ENCODE measurements at places on chromosomes 2 and 18. TPM values are rescaled to one million over a fixed set of nuclear protein-coding genes. Genes with fewer than 3 reads are reported as not detected.

DNA sequence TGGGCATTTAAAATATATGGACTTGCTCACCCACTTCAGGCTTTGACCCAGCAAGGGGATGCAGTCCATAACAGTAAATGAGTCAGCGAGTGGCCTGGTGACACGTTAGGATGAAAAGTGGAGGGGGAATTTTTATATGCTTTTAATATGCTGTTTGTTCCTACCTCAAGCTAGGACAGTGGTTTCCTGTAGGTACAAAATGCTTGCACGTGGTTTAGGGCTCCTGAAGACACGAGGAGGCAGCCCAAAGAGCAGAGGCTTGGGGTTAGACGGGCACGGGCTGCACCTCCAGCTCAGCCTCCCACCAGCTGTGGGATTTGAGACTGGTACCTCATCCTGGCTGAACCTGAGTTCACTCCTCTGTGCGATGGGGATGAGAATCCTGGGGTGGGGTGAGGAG, 306.2 kb upstream of the CXCR4 start:
- H3K36me3 ChIP-seq = no peaks in the 10 kb centered on the region
- no peaks in the 10 kb centered on the region for H3K27me3 ChIP-seq
- H3K4me1 ChIP-seq = no peaks in the 10 kb centered on the region

DNA sequence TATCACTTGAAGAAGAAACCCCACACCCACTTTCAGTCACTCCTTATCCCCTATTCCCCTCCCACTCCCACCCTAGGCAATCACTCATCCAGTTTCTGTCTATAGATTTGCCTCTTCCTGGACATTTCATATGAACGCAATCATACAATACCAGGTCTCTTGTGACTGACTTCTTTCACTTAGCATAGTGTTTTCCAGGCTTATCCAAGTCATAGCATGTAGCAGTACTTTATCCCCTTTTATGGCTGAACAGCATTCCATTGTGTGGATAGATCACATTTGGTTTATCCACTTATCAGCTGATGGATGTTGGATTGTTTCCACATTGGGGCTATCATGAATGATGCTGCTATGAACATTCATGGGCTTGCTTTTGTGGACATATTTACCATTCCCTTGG, 6.6 kb downstream of the CFAP221 start:
- no peaks in the 10 kb centered on the region for H3K36me3 ChIP-seq
- H3K27me3 ChIP-seq = peaks cover 2% of the 10 kb centered on the region
- H3K27ac ChIP-seq = no peak overlapping the region
- H3K4me3 ChIP-seq = no peak overlapping the region

- H3K4me3 ChIP-seq = peak overlapping the region; percentile 30
- H3K27ac ChIP-seq = peak overlapping the region; percentile 83
- peaks cover 2% of the 10 kb centered on the region for H3K36me3 ChIP-seq
Observed at GRCh38 chr18:58863539-58864145, 1.0 kb upstream of the ZNF532 start.

The RBM43 gene
- total RNA-seq = 4.9 TPM

Data from fibroblast of lung (primary cell).